Stomach (tissue), 19 donors: ENCODE measurements at places on chromosomes 6 and 20. TPM values are rescaled to one million over a fixed set of nuclear protein-coding genes. Genes with fewer than 3 reads are reported as not detected.

The BMP5 gene
- 0.25 TPM for polyA plus RNA-seq

The RAMACL gene
- polyA plus RNA-seq: not detected

DNA sequence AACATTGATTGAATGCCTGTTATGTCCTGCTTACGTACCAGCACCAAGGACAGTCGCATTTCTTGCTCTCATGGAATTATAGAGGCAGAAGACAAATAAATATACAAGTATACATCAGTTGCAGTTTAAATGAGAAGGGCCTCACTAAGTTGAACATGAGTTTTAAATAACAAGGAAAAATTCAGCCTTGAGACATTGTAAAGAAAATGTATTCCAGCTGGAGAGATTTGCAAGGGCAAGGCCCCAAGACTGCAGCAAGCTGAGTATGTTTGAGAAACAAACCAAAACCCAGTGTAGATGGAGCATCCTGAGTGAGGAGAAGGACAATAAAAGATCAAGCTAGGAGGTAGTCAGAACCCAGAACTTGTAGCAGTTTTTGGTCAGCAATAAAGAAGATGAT, 123.2 kb upstream of the BMP5 start:
- DNase-seq: no peak

The RSPH3 gene
- polyA plus RNA-seq: 3.8 TPM

- DNase-seq: no peak
These were observed 155.3 kb downstream of the ZMYND8 start for GRCh38 chr20:47201074-47201730.

The SLC22A16 gene
- not detected for polyA plus RNA-seq

DNA sequence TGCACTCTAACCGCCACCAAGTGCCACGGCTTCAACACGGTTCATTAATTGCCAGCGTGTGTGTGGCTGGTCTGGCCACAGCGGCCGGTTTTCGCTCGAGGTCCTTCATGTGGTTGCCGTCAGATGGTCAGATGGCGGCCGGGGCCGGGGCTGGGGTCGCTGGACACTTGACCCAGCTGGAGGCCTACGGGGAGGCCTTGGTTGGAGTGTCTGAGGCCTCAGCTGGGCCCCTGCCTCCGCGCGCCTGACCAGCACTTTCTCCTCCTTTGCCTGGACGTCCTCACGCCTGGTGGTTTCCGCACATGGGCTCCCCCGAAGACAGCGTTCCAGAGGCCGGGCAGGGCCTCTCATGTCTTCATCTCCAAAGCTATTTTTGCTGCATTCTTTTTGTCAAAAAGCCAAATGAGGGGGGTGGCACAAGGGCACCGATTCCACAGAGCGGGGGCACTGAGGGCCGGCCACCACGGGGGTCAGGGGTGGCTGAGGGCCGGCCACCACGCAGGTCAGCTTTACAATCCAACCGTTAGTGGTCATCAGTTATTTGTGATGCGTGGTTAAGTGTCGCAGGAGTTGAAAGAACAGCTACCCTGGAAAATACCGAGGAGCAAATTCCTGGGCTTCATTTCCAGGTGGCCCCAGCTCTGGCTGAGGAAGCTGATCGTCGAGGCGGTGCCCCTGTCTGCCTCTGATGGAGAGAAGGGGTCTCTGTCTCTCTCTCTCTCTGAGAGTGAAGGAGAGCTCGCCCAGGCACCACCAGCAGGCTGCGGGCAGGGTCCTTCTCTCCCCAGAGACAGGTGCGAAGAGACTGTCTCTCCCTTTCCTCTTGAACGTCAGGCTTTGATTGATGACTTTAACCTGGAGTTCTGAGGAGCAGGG, 50.5 kb upstream of the FRMD1 start:
- DNase-seq: no peak

GRCh38 chr6:99416892-99417767, 8.0 kb downstream of the PNISR start:
- no peak for DNase-seq

The CDS2 gene
- 5.4 TPM for polyA plus RNA-seq

- DNase-seq: no peak
These were observed 34.5 kb downstream of the TPD52L1 start for GRCh38 chr6:125188037-125188436.

The MAFB gene
- polyA plus RNA-seq: 7.2 TPM

DNA sequence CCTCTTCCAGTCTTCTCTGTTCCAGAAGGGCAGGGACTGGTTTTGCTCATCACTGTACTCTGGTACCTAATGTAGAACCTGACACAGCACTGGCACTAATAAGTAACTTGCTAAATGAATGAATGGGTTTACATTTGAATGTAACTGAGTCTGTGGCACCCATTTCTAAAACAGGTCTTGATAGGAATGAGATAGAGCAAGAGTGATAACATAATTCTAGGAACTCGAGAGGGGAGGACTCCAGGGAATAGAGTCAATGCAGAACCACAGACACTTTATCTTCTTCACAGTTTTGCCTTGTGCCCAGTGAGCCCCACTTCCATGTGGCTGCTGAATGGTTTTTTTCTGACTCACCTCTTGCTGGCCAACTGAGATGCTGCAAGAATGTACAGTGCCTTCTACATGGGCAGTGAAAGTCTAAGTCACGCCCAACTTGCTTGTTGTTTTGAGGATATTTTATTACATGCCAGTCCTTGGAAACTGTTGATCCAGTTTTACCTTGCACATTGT, 61.1 kb downstream of the TBC1D7 start:
- no peak for DNase-seq

GRCh38 chr6:23456396-23456795, 669.6 kb upstream of the NRSN1 start:
- no peak for DNase-seq

GRCh38 chr20:57108742-57109570, 157.5 kb downstream of the BMP7 start:
- DNase-seq: no peak

DNA sequence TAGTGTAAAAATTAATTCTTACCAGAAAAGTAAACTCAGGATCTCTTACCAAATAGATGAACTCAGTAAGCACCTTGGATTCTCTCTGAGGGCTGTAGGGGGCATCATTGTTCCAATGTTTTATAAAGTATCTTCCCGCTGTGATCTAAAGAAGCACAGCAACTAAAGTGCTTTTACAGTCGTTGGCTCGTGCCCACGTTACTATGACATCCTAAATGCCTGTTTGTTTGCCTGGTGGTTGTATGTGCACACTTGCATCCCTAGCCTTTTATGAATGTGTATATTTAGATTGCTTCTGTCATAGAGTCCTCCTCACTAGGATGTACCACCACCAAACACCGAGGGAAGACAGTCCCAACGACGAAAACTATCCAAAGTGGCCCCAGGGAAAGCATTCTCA, 34.5 kb downstream of the SLX4IP start:
- peak; percentile 90 for DNase-seq

The ELOVL2 gene
- polyA plus RNA-seq: 0.23 TPM

DNA sequence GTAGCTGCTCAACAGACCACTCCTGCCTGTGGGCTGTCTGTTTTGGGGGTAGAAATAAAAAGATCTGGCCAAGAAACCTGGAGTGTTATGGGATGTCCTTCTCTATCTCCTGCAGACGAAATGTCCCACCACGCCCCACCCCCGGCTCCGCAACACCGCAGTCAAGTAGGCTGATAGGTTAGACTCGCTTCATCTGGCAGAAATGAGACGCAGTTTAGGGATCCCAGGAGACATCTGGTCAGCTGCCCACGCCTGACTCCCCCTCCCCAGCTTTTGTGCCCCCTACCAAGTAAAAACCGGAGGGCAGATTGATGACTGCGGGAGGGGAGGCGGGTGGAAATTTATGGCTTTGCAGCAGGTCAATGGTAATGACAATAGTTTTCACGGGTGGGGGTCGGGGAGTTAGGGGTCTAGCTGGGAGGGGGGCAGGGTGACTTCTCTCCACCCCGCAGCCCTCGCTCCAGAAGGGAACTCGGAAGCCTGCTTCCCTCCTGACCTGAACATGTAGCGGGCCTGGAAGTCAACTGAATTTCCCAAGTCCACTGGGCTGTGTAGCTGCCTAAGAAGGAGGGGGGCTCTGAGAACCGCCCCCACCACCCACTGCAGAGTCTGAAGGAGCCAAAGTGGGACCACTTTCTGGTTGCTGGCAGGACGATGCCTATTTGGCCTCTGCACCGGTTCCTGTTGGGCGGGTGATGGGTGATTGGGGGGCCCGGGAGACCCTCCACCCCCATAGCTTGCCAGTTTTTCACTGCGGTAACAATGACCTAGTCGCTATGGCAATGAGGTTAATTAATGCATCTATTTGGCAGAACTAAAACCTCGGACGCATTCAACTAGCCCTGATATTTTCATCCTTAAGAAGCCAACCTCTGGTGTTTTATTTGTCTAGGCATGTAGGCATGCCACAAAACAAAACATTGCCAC, 25.7 kb downstream of the PMEPA1 start:
- DNase-seq: no peak

GRCh38 chr20:35699957-35700624, 886 bp downstream of the ROMO1 start:
- no peak for DNase-seq

- DNase-seq: no peak
These were observed 114.0 kb upstream of the CARMIL1 start for GRCh38 chr6:25165177-25165576.

GRCh38 chr6:158409451-158409850, 97.2 kb downstream of the TULP4 start:
- peak; percentile 51 for DNase-seq

- DNase-seq: no peak
These were observed 364.3 kb upstream of the PTCHD4 start for GRCh38 chr6:48475275-48475674.

The MCHR2 gene
- not detected for polyA plus RNA-seq

GRCh38 chr20:46203510-46203837, 85.4 kb downstream of the CD40 start:
- DNase-seq: no peak

The LINC00237 gene
- not detected for polyA plus RNA-seq
